ENCODE measurements at places on chromosomes 12 and 14.
A peak's percentile ranks its signal among the peaks of the same experiment; 100 is the strongest.

- no peak for DNase-seq
These were observed 145.2 kb upstream of the RTL1 start for GRCh38 chr14:101048766-101049165.

GRCh38 chr14:72755766-72756165 is 138.1 kb downstream of the DPF3 start:
- DNase-seq, result no peak

DNA sequence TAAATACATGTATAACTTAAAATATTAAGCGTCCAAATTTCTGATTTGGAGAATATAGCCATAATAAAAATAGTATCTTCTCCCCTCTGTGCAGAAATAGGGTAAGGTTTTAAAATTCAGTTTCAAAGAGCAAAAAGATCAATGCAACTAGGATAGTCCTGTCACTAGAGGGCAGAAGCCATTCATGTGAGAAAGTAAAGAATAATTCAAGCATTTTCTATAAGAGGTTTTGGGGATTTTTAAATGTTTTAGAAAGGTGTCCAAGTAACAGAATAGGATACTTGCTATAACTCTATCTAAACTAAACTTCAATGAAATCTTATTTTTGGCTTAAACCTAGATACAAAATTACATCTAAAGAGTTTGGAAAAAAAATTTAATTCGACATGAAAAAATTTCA is 50.3 kb downstream of the ADAMTS20 start:
- DNase-seq, result no peak

- DNase-seq, result peak; percentile 79
These were observed 10.4 kb downstream of the OTUB2 start for GRCh38 chr14:94036313-94037167.

DNA sequence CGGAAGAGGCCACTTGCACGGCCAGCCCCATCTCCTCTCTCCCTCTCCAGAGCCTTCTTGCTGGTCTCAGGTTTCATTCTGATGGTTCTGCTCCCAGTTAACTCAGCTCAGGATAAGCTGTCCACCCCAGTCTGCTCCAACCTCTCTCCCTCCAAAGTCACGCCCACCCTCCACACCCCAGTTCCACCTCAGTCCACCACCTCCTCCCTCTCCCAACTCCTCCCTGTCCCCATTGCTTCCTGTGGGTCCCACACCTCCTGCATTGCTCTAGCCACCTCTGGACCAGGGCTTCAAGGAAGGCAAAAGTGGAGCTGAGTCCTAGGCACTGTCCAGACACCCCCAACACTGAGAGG is 13.1 kb downstream of the KRT71 start:
- DNase-seq, result no peak

- no peak for DNase-seq
These were observed 309.3 kb downstream of the MED13L start for GRCh38 chr12:115968211-115968610.

- DNase-seq, result no peak
These were observed 307.2 kb downstream of the CACNA1C start for GRCh38 chr12:2359725-2360629.

GRCh38 chr12:3227076-3227975 is 150.1 kb downstream of the TSPAN9 start:
- DNase-seq, result no peak

- peak; percentile 40 for DNase-seq
These were observed 103.4 kb upstream of the MAP1LC3B2 start for GRCh38 chr12:116455540-116456329.

DNA sequence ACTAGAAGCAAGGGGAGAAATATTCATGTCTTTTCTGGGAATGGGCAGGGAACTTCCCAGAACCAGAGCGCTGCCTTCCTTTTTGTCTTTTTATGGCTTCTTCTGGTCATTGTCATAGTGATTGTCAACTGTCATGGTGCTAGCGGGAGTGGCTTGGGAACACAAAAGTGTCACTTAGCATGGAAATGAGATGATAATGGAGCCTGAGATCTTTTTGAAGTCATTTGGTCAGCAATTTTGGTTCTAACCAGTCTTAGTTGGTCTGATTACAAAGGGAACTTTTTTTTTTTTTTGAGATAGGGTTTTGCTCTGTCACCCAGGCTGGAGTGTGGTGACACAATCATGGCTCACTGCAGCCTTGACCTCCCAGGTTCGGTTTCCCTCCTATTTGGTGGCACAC is 62.7 kb upstream of the RPH3A start:
- DNase-seq, result no peak

- DNase-seq, result no peak
These were observed 173.0 kb downstream of the CALM1 start for GRCh38 chr14:90569606-90570387.

DNA sequence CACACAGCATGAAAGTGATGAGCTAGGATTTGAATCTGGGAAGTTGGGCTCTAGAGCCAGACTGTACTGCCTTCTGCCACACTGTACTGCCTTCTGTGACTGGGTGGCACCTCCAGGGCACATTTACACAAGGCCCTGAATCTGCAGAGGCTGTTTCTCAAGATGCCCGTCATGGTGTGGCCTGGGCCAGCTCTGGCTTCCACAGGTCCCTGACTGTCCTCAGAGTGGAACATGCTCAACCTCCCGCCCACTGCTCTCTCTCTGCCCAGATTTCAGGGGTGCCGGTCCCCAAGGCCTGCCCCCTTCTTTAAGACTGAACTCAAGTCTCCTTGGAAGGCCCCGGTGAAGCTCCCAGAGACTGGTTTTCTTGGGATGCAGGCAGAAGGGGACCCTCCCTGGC is 50.2 kb downstream of the C14orf132 start:
- DNase-seq, result no peak

All from retina (tissue), 1 donor.